ENCODE measurements at places on chromosomes 6 and 20.

- no peak for DNase-seq
These were observed 4.9 kb downstream of the MAPK13 start for GRCh38 chr6:36135053-36135731.

DNA sequence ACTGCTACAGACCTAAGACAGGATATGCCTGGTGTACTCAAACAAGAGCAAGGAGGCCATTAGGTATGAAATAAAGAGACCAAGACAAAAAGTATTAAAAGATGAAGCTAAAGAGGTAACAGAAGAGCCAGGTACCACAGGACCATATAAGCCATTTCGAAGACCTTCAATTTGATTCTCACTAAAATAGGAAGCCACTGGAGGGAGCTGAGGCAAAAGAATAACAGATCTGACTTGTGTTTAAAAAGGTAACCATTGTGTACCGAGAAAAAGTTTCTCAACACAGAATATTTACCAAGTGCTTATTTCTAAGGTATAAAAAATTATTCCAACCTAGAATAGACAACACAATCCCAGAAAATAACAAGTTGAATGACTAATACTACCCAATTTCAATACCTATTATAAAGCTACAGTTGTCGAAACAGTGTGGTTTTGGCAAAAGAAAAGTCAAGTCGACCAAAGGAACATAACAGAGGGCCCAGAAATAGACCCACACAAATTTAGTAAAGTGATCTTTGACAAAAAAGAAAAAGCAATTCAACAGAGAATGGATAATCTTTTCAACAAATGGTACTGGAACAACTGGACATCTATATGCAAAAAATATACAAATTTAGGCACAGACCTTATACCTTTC lies 125.3 kb upstream of the DST start:
- no peak for DNase-seq

GRCh38 chr6:32868257-32868788 lies 14.3 kb downstream of the PSMB9 start:
- DNase-seq: peak; percentile 81

DNA sequence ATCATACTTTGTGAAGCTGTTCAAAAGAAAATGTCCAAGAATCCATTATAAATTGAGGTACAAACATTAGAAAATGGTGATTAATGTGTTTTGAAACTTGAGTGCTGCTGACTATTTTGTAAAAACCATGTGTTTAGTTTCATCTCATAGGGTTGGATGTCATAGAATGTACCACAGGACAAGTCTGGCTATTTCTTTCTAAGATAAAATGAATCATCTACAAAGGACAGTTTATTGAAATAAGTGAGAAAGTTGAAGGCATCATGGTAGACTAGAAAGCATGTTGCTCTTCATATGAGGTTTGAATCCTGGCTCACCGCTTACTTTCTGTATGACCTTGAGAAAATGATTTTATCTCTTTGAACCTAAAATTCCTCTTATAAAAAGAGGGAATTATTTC lies 29.2 kb upstream of the SMAP1 start:
- no peak for DNase-seq

DNA sequence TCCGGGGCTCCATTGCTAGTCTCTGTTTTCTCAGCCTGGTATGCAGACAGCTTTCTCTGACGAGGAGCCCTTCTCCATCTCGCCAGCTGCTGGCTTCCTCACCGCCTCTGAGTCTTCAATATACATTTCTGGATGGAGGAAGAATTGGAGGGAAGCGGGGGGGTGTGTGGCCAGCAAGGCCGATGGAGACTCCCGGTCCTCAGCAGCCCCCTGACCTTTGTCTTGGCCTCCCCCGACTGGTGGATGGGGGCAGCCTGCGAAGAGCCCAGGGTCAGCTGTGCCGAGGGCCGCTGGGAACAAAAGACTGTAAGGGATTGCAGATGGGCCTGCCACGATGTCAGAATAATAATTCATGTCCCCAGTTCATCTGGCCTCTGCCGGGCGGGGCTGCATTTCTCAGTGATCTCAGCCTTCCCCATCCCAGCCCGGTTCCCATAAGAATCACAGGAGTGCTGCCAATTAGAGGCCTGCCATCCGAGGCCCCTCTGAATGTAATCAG lies 54.3 kb upstream of the STX16 start:
- no peak for DNase-seq

Measured in stimulated activated CD4-positive, alpha-beta T cell treated with anti-CD3 and anti-CD28 coated beads, Interleukin-1b, Interleukin-23, amount 100 ng/mL, for 4 hours (primary cell).